NCI-H2081 (cell line): ENCODE measurements at places on chromosomes 3 and 15.
A peak's percentile ranks its signal among the peaks of the same experiment; 100 is the strongest.

DNA sequence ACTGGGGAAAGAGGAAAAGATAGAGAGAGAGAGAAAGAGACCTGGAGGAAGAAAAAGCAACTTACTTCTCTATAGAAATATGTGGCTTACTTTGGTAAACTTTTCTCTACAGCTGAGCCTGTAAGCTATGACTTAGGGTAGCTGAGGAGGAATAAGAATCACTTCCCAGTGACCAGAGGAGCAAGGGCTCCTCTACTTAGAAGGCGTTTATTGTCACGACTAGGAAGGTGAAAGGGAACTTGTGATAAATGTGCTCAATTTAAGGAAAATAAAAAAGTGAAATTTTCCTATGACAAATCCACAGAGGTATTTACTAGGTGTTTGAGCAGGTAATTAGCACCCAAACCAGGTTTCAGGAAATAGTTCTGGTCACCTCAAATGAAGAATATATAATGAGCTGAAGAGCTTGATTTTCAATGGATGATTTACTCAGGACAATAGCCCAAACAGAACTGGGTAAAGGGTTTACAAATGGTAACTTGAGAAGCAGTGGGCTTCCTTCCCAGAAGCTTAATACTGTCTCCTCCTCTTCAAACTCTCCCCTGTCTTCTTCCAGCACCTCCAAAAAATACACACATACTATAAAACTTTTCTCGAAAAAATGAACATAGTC is 46.1 kb downstream of the SOX2 start:
- peak; percentile 82 for DNase-seq

DNA sequence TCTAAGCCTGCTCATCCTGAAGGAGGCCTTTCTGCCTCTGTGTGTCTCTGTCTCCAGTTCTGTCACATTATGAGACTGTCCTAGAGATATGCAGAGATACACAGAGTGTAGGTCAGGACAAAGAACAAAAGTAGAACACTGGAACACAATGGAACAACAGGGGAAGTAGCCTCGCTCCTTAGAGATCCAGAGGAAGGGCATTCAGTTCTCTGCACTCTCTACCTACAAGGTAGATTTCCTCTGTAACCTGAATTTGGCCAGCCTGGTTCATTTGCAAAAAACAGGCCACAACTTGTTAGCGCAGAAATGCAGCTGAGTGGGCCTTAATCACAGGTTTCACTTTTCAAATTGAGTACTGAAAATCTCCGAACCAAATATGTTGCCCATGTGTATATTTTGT is 19.4 kb downstream of the NEK10 start:
- DNase-seq = peak; percentile 8

DNA sequence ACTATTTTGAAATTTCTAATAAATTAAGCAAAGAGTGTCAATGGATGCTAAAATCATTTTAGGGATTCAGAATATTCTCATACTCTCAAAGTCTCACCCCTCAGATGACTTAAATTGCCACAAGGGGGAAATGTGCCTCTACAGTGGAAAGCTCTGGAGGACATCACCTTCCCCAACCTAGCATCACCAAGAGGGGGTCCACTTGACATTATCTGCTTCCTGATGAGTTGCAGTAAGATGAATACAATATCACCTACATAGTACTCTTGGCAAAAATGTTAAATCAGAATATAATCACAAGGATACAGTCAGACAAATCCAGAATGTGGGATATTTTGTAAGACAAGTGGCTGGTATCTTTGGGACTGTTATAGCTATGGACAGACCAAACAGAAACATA is 290.1 kb downstream of the MFSD1 start:
- DNase-seq = no peak

DNA sequence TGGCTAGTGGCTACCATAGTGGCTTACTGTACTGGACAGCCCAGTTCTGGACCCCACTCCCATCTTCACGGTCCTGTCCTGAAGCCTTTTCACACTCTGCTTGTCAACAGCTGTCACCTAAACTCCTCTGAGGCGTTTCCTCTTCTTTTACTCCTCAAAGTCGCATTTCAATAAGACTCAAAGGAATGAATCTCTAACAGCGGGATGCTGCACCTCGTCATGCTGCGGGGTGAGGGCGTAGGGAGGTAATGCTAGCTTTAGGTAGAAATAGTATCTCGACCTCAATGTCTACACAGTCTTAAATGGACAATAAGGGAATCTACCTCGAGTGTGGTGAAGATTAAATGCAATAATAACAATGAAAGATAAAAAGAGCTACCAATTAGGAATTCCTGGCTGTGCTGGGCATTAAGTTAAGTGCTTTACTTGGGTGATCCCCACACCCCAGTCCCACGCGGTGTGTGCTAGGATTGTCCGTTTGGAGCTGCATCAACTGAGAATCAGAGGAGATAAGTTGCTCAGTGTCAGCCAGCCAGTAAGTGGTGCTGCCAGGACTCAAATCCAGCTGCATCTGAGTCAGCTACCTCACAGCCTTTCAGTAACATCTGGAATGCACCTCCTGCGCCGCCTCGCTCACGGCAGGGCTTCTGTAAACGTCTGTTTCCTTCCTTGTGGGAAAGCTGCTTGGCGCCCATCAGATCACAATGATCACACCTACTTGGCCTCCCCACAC is 14.0 kb downstream of the PLA2G4D start:
- DNase-seq = no peak

- no peak for DNase-seq
Measured at GRCh38 chr3:72383883-72384282, 464.4 kb downstream of the SHQ1 start.

GRCh38 chr3:197454014-197454413 is 101.8 kb downstream of the BDH1 start:
- no peak for DNase-seq

- no peak for DNase-seq
Measured at GRCh38 chr3:106103383-106103782, 234.6 kb upstream of the CBLB start.

GRCh38 chr3:196275126-196275525 is 12.4 kb downstream of the PCYT1A start:
- no peak for DNase-seq

GRCh38 chr15:89367485-89368451 is 33.1 kb upstream of the POLG start:
- DNase-seq = peak; percentile 90

DNA sequence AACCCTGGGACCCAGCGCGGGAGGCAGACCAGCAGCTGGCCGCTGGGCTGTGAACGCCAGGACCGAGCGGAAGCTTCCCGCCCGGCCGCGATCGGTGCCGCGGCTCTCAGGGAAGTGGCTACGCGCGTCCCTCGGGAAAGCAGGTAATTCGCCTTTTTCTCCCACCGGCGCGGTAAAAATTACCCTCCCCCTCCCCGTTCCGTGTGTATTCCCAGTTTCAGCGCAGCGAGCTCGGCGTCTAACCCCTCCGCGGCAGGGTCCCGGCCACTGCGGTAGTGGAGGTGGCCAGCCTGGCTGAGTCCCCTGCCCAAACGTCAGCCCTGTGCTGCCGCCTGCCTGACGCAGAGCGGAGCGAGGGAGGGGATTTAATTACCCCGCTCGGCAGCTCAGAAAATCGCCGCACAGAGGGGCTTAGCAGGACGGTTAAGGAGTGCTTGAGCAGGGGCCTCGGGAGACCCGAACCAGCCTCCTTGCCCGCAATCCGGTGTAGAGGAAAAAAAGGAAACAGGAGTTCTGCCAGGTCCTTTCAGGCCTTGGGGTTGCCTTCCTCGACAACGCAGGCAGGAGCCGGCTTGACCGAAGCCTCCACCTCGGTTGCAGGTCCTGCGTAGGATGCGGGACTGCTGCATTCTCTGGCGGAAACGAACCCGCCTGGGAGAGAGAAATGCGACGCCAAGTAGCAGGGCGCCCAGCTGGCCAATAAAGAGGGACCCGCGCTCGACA is 2.9 kb downstream of the GATA2 start:
- DNase-seq = peak; percentile 41

DNA sequence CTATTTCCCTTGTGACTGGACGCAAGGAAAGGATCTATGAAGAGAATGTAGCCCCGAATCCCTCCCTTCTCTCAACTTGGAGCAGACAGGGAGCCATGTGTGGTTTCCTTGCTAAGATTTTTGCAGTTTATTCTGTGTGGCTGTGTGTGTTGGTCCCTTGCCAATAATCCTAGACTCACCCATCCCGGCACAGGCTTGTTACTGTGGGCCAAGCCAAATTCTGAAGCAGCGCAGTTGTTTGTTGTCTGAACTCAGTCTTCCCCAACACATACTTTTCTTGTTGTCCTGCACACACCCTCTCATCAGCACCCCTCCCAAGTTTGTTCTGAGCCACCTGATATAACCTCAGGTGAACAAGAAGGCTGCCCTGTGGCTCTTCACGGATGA is 193.3 kb upstream of the CTDSPL start:
- no peak for DNase-seq

DNA sequence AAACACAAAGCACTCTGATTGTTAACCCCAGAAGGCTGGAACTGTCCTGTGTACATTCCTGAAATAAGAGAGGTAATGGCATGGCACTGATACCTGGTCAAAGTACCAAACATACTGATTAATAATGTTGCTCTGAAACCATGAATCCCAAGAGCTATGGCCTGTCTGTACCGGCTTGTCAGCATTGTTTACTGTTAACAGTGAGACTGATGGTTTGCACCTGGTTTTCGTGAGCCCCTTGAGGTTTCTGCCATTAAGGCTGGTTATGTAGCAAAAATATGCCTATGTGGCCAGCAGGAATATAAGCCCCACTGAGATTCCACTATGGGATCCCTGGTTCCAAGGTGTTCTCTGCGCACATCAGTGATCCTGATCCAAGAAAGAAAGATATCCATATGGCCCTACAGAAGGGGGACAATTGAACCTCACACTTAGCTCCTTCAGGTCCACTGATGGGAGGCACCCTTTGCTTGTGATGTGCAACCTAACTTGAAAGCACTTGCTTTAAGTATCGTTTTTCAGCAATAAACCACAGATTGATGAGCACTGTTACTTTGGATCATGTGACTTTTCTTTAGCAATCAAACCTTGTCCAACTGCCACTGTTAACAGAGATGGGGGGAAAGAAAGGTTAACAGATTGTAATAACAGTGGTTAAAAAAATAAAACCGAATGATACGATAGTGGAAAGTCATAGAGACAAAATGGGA is 65.2 kb downstream of the TBL1XR1 start:
- no peak for DNase-seq

DNA sequence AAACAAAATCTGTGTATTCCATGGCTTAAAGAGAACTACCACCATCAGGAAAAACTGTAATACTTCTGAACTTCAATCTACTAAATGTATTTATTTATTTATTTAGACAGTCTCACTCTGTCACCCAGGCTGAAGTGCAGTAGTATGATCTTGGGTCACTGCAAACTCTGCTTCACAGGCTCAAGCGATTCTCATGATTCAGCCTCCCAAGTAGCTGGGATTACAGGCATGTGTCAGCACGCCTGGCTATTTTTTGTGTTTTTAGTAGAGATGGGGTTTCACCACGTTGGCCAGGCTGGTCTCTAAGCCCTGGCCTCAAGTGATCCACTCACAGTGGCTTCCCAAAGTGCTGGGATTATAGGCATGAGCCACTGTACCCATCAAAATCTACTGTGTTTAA is 202.3 kb upstream of the POU1F1 start:
- no peak for DNase-seq

DNA sequence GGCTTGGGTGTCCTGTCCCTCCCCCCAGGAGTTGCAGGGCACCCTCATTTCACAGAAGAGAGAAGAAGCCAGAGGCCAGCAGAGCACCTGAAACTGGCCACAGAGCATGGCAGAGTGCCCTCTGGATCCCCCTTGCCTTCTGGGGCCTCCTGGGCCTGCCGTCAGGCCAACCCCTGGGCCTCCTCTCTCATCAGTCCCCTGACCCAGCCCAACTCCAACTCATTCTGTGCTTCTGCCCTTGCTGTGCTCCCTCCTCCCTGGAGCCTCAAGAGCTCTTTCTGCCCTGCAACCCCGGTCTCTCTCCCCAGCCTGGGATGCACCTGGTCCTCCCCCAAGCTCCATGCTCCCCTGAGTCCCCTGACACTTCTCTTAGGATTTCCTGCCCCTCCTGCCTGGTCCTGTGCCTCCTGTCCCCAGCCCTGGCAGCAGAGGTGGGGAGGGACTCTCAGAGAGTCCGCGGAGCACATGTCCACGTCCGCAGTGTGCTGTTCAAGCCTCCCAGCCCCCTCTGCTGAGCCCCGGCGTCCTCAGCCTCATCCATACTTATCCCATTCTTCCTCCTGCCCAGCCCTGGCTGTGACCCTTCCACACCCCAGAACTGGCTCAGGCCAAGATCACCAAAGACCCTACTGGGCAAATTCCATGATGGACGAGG is 30.5 kb upstream of the CACNA2D2 start:
- DNase-seq = no peak

DNA sequence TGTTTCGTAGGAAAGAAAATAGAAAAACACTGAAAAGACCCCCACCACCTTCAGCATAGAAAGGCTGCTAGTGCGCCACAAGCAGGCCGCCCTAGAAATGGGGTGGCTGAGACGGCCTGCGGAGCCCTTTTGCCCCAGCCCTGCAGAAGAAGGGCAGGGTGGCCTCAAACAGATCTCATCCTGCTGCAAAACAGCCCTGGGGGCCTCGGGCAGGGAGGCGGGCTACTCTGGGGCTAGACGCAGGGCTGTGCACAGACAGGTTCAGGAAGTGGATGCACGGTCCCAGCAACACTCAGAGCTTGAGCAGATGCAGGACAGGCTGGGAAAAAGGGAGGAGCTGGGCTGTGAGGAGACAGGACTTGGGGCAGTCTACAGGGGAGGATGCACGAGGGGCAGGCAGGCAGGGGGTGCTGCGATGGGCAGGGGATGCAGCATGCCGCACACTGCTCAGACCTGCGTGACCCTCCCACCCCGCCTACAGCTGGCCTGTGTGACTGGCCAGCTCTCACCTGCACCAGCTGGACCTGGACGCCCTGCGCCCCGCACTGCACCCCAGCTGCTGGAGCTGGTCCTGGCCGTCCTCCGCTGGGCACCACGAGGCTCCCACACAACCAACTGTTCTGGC is 34.3 kb downstream of the ZXDC start:
- DNase-seq = no peak

DNA sequence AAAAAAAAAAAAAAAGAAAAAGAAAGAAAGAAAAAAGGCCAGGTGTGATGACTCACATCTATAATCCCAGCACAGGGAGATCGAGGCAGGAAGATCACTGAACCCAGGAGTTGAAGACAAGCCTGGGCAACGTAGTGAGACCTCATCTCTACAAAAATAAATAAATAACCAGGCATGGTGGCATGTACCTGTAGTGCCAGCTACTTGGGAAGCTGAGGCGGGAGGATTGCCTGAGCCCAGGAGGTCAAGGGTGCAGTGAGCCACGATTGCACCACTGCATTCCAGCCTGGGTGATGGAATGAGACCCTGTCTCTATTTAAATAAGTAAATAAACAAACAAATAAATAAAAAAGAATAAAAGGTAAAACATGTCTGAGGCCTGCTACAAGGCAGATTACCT is 39.3 kb upstream of the LACTB start:
- DNase-seq = no peak

- DNase-seq = no peak
Measured at GRCh38 chr15:75598361-75598760, 19.2 kb upstream of the PTPN9 start.
